PC-3 (cell line): ENCODE measurements at places on chromosomes 12 and 14.

DNA sequence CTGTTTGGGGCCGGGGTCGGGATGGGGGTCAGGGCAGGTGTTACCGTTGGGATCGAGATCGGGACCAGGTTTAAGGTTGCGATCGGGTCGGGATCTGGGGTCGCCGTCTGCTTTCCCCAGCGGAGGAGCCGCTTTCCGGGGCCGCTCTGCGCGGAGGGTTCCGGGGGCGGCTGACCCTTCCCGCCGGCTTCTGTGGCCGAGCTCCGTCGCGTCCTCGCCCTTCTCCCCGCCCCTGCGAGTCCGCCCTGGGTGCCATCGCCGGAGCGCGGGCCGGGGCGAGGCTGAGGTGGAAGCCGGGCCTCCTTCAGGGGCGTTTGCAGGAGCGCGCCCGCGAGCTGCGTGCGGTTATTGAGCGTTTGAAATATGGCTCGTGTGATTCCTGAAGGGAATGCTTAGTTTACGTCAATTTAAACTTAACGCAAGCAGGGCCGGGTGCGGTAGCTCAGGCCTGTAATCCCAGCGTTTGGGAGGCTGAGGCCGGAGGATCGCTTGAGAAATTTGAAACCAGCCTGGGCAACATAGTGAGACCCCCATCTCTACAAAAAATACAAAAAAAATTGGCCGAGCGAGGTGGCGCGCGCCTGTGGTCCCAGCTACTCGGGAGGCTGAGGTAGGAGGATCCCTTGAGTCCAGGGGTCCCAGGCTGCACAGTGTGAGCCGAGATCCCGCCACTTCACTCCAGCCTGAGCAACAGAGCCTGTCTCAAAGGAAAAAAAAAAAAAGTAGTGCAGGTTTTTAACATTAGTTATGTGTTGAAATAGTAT lies 620 bp downstream of the PGAM5 start:
- no peak for DNase-seq

DNA sequence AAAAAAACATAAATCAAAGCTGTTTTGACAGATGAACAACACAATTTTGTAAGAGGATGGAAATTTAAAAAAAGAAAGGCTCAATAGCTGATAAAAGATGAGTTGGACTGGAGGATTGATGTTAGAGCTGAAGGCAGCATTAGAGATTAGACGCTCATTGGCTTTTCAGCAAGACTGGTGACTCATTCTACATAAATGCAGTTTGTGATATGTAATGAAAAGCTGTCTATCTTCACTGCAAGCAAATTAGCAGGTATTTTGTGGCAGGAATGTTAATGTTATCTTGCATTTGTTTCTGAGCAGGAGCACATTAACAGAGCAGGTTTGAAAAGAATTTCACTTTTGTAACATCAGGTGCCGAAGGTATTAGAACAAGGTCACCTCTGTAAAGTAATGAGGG lies 442.7 kb upstream of the NOVA1 start:
- peak; percentile 26 for DNase-seq

DNA sequence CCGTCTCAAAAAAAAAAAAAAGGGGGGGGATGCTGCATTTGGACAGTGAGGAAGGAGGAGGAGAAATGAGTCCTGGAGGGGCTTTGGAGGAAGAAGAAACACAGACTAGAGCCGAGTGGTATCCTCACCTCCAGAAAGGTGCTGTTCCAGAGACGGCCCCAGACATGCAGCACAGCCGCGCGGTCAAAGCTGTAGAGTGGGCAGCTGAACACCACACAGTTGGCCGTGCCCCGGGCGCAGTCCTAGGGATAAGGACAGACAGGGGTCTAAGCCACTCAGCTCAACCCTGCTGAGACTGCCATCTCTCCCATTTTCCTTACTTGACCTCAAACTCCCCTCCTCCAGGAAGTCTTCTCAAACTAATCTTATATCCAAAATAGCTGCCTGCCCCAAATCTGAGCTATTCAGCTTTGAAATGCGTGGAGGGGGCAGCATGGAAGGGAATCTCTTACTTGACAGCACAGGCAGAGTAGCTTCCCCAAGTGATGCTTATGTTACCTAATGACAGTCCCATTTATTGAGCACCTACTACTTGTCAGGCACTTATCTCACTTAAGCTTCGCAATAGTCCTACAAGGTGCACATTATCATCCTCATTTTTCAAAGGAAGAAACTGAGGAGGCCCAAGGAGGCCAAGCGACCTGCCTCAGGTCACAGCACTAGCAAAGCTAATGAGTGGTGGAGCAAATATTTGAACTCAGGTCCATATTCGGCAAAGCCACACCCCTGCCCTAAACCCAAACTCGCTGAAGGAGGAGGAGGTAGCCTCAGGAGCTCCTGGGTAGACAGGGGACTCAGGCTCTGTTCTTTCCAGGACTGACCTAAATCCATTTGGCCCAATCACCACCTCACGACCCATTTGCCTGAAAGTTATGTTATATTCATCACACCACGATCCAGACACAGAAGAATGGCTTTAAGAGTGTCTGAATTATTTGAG lies 18.7 kb downstream of the ITGA7 start:
- DNase-seq: no peak

GRCh38 chr12:49874142-49874897 lies 29.4 kb downstream of the FAIM2 start:
- no peak for DNase-seq

DNA sequence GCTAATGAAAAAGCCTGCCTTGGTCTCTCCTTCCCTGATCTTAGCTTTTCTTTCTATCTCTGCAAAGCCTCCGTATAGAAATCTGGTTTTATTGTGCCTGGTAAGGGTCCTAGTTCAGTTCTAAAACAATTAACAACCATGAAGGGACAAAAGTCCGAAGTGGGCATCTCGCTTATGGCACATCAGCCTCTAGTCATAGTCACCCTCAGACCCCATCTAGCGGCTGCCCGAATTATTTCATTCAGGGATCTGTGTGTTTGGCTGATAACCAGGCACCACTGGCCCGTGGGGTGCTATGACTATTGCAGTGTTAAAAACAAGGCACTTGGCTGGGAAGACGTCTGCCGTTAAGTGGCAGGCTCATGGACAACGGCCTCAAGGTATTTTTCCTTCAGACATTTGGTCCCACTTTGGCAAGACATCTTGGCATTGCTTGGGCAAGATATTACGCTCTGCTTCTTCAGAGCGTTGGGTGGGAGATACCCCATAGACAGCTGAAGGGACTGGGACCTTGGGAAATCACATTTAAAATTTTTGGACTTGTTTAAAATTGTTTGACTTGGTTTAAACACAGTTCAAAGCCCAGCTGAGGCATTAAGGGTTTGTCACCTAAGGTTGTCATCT lies 87.1 kb downstream of the SINHCAF start:
- DNase-seq: peak; percentile 90

GRCh38 chr12:966724-967123 lies 17.2 kb upstream of the RAD52 start:
- DNase-seq: no peak

- peak; percentile 72 for DNase-seq
These were observed 190.8 kb upstream of the TMEM132C start for GRCh38 chr12:128076188-128076587.

DNA sequence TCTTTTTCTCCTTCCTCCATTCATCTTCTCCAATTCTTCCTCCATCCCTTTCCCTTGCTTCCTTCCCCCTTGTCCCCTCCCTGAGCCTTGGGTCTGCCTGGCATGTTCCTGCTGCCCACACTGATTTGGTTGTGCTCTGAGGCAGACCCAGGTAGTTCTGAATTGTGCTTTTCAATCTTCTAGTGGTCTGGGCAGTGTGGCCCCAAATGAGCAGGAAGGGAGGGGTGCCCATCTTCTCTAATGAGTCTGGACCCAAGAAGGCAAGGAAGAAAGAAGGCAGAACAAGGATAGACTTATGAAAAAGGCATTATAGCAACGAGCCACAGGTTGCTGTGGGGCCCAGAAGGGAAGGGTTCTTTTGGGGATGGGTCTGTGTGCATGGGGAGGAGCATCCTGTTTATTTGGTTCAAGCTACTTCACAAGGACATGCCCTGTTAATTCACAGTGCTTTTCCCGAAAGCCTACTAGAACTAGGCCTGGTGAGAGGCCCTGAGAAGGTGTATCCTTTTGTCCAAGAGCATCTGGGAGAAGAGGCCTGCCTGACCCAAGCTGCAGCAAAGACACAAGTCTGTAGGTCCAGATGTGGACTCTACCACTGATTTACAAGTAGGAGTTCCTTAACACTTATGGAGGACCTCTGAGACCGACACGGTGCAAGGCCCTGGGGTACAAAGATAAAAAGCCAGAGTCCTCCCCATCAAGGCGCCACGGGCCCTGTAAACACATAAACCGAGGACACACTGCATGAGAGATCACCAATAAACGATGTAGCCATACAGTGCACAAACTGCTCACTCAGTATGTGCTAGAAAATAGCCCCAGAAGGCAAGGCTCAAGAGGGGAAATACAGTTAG lies 1.1 kb upstream of the SUSD6 start:
- no peak for DNase-seq

GRCh38 chr12:88507270-88507669 lies 73.0 kb downstream of the KITLG start:
- no peak for DNase-seq

GRCh38 chr12:95216711-95217376 lies 423 bp downstream of the FGD6 start:
- peak; percentile 64 for DNase-seq

- DNase-seq: peak; percentile 51
These were observed 40.3 kb upstream of the RCOR1 start for GRCh38 chr14:102551995-102552705.

DNA sequence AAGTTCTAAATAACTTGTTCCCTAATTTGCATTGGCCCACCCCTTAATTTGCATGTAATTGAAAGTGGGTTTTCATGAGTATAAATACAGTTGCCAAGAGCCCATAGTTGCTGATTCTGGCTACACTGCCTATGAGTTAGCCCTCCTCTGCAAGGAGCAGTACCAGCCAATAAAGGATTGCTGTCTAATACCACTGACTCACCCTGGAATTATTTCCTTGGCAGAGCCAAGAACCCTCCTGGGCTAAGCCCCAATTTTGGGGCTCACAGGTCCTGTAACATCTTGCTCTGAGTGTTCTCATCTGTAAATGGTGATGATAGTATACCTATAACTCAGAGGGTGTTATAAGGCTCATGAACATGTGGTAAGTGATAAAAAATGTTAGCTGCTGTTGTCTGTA lies 6.8 kb downstream of the TTC8 start:
- peak; percentile 83 for DNase-seq

DNA sequence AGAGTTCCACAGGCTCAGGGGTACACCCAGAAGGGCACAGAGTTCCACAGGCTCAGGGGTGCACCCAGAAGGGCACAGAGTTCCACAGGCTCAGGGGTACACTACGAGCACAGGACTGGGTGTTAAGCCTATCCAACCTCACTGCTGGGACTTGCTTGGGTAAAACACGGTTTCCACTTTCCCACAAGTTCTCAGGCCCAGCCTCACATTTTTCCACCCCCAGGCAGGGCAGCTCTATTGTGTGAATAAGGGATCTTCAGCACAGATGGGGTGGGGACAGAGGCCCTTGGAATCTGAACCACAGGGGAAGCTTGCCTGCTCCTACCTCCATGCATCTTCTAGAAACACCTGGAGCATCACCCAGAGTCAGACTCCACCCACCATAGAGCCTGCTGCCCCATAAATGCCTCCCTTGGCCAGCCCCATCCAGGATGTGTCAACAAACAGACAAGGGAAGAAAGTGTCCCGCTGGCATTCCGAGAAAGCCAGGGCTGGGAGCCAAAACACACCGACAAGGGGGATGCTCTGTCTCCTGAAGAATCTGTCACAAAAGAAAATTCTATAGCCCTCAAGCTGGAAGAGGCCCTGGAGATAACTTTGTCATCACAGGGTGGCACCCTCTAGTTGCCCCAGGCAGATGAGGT lies 4.8 kb downstream of the CRACR2A start:
- DNase-seq: no peak

DNA sequence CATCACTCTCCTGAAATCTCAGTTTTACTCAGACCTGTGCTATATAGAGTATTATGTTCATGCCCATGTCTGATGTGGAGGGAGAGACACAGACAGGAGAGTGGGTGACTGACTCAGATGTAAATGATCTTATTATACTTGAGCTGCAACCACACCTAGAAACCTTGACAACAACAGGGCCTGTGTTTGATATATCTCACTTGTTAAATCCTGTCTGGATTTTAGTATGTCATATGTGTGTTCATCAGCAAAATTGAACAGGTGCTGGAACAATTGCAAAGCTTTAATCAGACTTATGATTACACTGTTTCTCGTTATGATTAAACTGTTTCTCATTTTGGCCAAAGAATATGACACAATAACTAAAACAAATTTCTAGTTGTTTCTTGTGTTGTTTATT lies 37.7 kb downstream of the DIP2B start:
- DNase-seq: peak; percentile 93

DNA sequence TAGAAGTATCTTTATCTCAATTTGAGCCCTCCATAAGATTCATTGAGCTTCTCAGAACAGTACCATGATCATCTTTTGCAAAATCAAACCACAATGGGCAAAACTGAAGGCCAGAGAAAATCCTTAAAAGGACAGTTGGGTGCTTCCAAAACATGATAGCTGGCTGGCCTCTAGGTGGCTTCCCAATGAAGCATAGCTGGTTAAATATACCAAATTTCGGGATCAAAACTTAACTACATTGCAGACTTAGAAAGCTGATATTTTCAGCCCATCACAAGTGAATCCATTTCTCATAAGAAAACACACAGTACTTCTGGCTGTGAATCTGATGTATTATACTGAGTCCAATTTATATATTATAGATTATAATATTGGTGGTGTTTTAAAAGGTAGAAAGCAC lies 15.3 kb upstream of the PIK3C2G start:
- peak; percentile 33 for DNase-seq

- peak; percentile 74 for DNase-seq
These were observed 10.5 kb upstream of the NID2 start for GRCh38 chr14:52079239-52079959.

- DNase-seq: no peak
These were observed 42.2 kb upstream of the TBX3 start for GRCh38 chr12:114726092-114726710.

- DNase-seq: no peak
These were observed 176.7 kb upstream of the ATF7IP start for GRCh38 chr12:14188744-14189143.

- DNase-seq: no peak
These were observed 4.1 kb downstream of the TEAD4 start for GRCh38 chr12:2963154-2963759.

DNA sequence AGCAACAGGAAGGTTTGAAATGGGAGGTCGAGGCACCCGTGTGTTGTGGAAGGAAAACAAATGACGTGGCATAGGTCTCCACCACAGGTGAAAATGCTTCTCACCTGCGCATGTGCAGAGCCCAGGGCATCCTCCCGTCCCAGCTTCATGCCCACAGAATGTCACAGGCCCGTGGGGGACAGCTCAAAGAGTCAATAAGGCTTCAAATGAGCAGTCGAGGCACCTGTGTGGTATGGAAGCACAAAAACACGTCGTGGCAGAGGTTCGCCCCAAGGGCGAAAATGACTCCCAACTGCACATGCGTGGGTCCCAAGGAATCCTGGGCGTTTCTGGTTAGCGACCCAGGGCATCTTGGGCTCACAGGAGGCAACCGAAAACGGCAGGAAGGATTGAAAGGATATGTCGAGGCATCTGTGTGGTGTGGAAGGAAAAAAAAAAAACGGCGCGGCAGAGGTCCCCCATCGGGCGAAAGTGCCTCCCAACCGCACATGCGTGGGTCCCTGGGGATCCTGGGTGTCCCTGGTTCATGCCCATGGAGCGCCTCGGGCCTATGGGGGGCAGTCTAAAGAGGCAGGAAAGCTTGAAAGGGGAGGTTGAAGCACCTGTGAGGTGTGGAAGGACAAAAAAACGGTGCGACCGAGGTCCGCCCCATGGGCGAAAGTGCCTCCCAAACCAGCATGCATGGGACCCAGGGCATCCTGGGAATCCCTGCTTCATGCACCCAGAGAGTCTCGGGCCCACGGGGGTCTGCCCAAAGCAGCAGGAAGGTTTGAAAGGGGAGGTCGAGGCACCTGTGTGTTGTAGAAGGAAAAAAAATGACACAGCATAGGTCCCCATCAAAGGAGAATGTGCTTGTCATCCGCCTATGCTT lies 578.5 kb downstream of the ALG10 start:
- no peak for DNase-seq
